ENCODE measurements at places on chromosomes 5 and 9. TPM values are rescaled to one million over a fixed set of nuclear protein-coding genes. Genes with fewer than 3 reads are reported as not detected.

The FOXI1 gene
- not detected for polyA plus RNA-seq

The CSF2 gene
- not detected for polyA plus RNA-seq

The SOX30 gene
- 0.14 TPM for polyA plus RNA-seq

The SLC23A1 gene
- polyA plus RNA-seq, result 1.8 TPM

The NTMT1 gene
- polyA plus RNA-seq, result 24.7 TPM

The PTPRD gene
- 139 TPM for polyA plus RNA-seq

The UNC5A gene
- polyA plus RNA-seq, result 1.0 TPM

The GRM6 gene
- polyA plus RNA-seq, result 1.5 TPM

The LVRN gene
- polyA plus RNA-seq, result 0.88 TPM

The PRRC1 gene
- polyA plus RNA-seq, result 82.1 TPM

The DDX4 gene
- polyA plus RNA-seq, result 0.48 TPM

The COL5A1 gene
- 168 TPM for polyA plus RNA-seq

The DMRT3 gene
- polyA plus RNA-seq, result not detected

The KIF27 gene
- polyA plus RNA-seq, result 15.4 TPM

The IGFBPL1 gene
- polyA plus RNA-seq, result 2.0 TPM

The WDR31 gene
- 8.0 TPM for polyA plus RNA-seq

The TYRP1 gene
- polyA plus RNA-seq, result 9.9 TPM

The CAMK2A gene
- 5.8 TPM for polyA plus RNA-seq

The NMUR2 gene
- polyA plus RNA-seq, result 0.25 TPM

The CCIN gene
- polyA plus RNA-seq, result 0.15 TPM

All from left lung (tissue), 14 donors.